ENCODE measurements at places on chromosomes 6 and 20. TPM values are rescaled to one million over a fixed set of nuclear protein-coding genes. Genes with fewer than 3 reads are reported as not detected.

Gene SLC24A3
- total RNA-seq, result 0.07 TPM

Gene ADAM33
- total RNA-seq, result not detected

Gene EEF1A2
- total RNA-seq, result 1.6 TPM

Gene PHACTR3
- not detected for total RNA-seq

Gene NELFE
- total RNA-seq, result 63.3 TPM

DNA sequence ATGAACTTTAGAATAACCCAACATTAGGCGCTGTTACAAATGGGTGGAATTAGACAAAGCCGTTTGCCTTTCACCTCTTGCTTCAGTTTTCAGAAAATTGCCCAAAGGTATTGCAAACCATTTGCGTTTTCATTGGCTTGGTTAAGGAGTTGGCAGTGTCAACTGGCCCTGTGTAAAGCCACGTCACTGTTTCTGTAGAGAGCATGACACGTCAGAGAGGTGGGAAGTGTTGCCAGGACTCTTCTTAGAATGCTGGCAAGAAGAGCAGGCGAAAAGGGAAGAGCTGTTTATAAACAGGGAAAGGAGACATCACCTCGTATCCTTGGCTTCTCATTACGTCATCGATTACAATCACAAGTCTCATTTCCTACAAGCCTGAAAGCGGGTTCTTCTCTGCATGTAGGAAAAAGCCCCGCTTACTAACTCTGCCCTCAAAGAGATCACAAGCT, 4.2 kb upstream of the IRF4 start:
- DNase-seq, result no peak

- no peak for DNase-seq
Observed at GRCh38 chr6:5506597-5506996, 245.3 kb downstream of the FARS2 start.

- DNase-seq, result peak; percentile 50
Observed at GRCh38 chr6:32845384-32845884, 1.6 kb upstream of the PSMB8 start.

DNA sequence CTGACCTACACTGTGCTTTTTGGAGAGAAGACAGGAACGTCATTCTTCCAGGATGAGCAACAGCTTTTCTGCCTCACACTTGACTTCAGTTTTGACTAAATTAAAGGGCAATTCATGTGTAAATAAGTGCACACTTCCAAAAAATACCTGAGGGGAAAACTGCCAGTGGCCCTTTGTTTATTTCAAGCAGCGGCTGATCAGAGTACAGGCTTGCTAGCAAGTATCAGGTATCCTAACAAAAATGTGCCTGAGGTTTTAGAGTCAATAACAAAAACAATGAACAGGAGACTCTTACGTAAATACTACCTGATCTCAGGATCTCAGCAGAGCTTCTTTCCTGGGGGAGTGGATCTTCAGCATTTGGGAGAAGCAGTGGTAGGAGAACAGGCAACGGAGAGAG, 12.4 kb downstream of the LY86 start:
- no peak for DNase-seq

DNA sequence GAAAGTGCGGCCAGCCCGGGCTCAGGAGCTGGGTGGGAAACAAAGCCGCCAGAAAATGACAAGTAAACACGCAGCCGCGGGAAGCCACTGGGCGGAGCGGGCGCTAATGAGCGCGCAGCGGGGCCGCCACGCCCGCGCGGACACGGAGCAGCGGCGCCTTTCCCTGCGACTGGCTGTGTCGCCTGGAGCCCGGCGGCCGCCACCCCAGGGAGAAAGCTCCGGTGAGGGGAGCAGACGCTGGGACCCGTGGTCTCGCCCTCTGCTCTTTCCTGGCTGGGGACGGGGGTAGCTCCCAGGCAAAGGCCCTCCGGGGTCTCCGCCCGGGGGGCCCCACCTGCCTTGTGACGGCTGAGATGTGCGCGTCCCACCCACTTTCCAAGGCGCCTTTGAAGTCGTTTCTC, 54.9 kb downstream of the PRR18 start:
- DNase-seq, result peak; percentile 40

- peak; percentile 35 for DNase-seq
Observed at GRCh38 chr6:134882426-134883038, 67.4 kb downstream of the ALDH8A1 start.

DNA sequence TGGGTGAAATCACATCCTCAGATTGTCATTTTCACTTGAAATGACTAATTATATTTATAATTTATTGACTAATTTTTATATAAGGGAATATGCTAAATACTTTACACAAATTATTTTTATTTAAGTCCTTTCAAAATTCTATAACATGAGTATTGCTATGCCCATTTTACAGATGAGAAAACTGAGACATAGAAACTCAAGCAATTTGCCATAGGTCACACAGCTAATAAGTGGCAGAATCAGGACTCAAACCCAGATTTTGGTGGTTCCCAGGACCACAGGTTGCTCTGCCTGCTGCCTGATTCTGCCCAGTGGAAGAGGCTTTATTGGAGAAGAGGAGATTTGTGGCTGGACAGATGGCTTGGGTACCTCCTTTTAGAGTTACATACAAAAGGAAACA, 4.9 kb downstream of the ALDH8A1 start:
- no peak for DNase-seq

- no peak for DNase-seq
Observed at GRCh38 chr20:62832951-62833391, 16.1 kb downstream of the COL9A3 start.

- DNase-seq, result no peak
Observed at GRCh38 chr6:10617008-10617696, 77.3 kb downstream of the C6orf52 start.

DNA sequence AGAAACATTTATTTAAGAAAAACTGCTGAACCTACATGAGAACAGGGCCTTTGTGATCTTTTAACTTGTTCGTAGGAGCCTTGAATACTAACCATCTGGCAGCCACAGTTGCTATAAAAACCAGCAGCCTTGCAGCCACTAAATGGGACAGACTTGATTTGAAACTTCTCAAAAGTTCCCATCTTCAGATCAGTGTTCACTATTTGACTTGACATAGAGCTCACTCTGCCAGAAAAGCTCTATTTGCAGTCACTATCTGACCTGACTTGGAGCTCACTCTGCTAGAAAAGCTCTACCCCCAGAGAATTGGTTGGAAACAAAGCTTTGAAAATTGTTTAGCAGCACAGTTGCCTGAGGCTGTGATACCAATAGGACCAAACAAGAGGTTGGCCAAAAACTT, 119.3 kb upstream of the F13A1 start:
- no peak for DNase-seq

DNA sequence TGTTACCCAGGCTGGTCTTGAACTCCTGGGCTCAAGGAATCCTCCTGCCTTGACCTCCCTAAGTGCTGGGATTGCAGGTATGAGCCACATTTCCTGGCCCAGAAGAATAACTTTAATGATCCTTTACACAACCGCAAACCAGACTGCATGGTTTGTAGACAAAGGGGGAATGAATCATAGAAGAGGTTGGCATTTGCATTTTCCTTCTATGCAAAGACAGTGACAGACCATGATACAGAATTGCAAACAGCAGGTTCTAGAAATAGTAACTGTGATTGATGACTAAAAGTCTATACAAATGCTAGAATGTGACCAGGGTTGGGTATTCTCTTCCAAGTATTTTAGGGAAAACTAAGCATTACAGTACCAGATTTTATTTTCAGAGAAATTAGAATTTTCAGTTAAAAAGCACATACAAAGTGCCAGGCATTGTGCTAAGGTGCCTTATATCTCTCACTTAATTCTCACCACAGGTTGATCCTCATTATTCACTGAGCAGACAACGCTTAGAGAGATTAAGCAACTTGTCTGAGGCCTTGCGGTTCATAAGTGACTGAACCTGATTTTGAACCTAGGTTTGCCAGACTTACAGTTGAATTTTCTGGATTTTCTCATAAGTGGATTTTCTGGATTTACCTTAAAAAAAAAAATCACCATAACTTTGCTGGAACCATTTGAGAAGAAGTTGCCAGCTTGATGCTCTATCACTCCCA, 146.6 kb downstream of the ZFAND3 start:
- no peak for DNase-seq
